Activated CD8-positive, alpha-beta memory T cell treated with anti-CD3 and anti-CD28 coated beads for 4 hours (primary cell): ENCODE measurements at places on chromosomes 7 and 10.

- DNase-seq = no peak
Observed at GRCh38 chr7:15011289-15011688, 108.7 kb upstream of the DGKB start.

GRCh38 chr7:84122582-84123360, 71.8 kb downstream of the SEMA3A start:
- DNase-seq = no peak

GRCh38 chr10:11881477-11882417, 58.6 kb downstream of the PROSER2 start:
- no peak for DNase-seq

- DNase-seq = no peak
Observed at GRCh38 chr7:8391353-8392062, 41.9 kb upstream of the NXPH1 start.

DNA sequence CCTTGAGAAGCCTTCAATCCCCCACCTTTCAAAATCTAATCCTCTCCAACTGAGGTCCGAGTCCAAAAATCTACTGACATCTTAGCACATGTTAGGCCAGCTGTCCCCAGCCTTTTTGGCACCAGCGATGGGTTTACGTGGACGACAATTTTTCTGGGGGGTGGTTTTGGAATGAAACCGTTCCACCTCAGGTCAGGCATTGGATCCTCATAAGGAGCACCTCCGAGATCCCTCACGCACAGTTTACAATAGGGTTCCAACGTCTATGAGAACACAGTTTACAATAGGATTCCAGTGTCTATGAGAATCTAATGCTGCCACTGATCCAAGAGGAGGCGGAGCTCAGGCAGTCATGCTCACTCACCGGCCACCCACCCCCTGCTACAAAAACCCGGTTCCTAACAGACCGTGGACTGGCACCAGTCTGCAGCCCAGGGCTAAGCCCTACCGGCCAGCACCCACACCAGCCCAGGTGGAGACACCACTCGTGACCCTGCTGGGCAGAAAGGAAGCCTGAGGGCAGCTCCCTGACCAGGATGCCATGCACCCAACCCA, 107.6 kb downstream of the DIP2C start:
- DNase-seq = no peak

- no peak for DNase-seq
Observed at GRCh38 chr10:44706745-44707144, 204.4 kb upstream of the TMEM72 start.

DNA sequence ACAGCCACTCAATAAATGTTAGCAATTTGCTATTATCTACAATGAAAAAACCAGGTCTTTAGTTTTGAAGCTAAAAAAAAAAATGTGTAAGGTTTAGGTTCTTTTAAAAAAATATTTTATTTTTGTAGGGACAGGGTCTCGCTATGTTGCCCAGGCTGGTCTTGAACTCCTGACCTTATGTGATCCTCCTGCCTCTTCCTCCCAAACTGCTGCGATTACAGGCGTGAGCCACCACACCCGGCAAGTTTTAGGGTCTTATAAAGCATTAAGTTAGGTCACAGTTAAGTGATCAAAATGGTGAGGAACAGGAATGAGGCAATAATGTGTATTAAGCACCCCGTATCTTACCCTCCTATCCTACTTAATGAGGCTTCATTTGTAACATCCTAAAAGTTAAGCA, 774 bp downstream of the SEM1 start:
- no peak for DNase-seq

DNA sequence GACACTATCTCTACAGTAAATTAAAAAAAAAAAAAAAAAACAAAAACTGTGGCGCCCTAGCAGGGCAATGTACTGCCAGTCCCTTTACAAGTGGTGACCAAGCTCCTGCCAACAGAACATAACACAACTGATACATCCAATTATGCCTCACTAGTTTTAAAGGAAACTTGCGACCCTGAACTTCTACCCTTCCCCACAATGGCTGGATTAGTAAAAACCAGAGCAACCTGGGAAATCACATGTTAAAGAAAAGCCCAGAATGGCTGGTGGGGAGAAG, 16.5 kb downstream of the ATE1 start:
- no peak for DNase-seq

DNA sequence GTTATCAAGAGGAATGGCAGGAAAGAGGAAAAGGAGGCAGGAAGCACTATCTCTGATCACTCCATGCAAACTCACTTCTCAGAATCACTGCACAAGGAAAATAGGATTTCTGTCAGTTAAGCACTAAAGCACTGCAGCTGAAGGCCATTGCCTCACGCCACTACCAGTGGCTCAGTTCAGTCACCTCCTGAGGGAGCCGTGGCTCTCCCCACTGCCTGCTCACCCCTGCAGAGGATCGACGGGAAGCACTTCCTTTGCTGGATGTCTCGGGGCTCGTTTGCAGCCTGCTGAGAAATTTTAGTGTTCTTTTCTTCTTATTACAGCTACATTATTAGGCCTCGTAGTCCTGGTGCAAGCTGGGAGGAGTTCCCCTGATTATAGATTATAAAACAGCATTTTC, 90.1 kb upstream of the ADCY1 start:
- DNase-seq = no peak

GRCh38 chr10:12081879-12082557, 13.3 kb downstream of the DHTKD1 start:
- DNase-seq = no peak

- DNase-seq = no peak
Observed at GRCh38 chr7:112665709-112666108, 124.5 kb downstream of the TMEM168 start.

DNA sequence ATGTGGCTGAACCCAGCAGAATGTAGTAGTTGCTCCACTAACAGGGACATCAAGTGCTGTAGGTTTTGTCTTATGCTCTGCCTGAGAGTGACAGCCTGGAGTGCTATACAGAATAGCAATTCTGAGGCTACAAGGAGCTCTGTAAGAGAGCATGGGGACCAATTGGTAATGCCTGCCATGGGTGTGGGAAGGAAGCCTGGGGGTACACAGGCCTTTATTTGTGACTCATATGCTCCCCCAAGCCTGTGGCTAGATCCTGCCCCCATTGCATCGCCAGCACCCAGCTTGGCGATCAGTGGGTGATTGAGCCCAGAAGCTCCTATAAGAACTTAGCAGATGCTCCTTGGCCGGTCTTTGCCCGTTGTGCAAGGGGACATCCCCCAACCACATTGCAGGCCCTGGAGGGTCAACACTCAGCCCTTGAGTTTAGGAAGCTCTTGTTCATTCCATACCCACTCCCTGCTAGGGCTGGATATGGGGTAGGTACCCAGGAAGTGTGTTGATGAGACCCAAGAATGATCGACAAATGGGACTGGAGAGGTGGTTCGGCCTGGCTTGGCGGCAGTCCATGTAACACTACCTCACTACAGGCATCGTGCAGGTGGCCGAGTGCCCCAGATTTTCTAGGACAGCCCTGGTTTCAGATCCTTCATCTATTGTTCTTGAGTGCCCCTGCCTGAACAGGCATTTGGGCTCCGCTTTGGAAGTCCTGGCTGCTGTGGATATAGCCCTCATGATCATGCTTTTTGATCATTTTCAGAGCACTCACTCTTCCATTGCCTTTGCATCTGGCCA, 37.7 kb downstream of the ZMIZ1 start:
- DNase-seq = no peak

GRCh38 chr10:1432161-1432560, 305.2 kb downstream of the ADARB2 start:
- no peak for DNase-seq

DNA sequence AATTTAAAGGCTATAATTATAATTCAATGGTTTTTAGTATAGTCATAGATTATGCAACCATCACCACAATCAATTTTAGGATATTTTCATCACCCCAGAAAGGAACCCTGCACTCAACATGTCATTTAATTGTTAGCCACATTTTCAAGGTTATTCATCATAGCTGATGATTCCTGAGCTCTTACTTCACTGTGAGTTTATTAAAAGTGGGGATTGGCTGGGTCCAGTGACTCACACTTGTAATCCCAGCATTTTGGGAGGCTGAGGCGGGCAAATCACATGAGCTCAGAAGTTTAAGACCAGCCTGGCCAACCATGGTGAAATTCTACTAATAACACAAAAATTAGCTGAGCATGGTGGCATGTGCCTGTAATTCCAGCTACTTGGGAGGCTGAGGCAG, 787 bp downstream of the CCL26 start:
- no peak for DNase-seq

DNA sequence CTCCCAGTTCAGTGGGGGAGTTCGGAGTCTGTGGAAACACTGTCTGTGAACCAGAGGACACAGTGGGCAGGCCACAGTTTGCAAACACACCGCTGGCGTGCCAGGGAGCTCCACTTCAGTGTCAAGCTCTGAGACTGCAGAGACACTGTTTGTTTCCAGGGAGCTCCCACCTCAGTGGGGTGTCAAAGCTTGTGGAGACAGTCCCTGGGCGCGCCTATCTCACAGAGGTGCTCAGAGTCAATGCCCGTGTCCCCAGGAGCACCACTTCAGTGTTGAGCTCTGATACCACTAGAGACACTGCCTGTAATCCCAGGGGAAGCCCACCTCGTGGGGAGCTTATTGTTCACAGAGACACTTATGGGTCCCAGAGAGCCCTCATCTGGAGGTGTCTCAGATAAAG, 4.3 kb downstream of the MYO1G start:
- DNase-seq = no peak

GRCh38 chr10:132521041-132521465, 16.5 kb upstream of the INPP5A start:
- no peak for DNase-seq

DNA sequence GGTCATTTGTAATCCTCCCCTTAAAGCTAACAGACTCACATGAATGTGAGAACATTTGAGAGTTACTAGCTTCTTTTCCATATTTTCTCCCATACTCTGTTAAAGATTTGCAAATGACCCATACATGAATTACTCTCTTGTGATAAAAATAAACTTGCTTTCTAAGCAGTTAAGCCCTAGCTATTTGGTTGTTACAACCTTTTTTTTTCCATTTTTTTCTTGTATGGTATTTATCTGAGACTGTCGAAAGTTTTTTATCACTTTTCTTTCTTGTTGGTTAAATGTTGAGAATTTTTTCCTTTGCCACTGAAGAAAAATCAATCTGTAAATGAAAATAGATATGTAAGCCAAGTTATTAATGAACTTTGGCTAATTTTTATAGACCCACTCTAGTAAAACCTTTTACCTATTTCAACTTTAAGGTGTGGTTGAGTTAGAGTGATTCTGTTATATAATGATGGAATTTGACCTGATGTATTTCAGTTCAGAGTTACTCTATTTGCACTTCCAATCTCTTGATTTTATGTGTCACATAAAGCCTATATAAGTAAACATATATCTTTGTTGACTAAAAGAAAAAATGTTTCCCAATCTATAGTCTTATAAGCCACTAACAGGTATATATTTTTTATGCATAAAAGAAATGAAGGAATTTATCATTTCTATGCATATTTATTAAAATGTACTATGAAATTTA, 19.0 kb upstream of the TMEM229A start:
- no peak for DNase-seq

GRCh38 chr7:22801912-22802311, 20.7 kb downstream of the TOMM7 start:
- DNase-seq = no peak

DNA sequence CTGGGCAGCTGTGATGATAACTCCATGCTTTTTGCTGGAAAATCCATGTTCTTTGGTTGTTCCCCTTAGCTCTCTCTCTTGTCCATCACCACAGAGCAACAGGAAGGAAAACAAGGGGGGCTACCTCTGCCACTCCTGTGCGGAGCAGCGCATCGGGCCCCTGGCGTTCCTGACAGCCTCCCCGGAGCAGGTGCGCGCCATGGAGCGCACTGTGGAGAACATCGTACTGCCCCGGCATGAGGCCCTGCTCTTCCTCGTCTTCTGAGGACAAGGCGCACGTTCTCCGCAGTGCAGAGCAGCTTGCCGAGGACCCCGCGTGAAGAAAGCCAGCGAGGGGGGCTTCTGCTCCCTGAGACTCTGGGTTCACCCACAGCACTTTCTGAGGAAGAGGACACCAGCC, 40.3 kb downstream of the IL15RA start:
- no peak for DNase-seq

DNA sequence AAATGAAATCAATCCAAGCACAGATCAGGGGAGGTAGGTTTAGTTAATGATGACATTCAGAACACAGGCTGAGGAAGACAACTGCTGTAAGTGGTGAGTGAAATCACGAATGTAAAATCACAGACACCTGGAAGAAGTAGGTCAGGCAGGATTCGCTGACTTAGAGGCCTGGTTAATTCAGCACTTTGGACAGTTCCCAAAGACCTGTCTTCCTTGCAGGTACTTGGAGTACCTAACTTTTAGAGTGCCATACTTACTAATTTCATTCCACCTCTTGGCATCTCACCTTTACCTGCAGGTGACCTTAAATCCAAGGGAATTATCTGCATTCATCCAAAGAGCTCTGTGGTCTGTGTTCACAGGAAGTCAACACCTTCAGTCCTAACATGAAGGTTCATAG, 822.3 kb downstream of the PHTF2 start:
- DNase-seq = no peak

DNA sequence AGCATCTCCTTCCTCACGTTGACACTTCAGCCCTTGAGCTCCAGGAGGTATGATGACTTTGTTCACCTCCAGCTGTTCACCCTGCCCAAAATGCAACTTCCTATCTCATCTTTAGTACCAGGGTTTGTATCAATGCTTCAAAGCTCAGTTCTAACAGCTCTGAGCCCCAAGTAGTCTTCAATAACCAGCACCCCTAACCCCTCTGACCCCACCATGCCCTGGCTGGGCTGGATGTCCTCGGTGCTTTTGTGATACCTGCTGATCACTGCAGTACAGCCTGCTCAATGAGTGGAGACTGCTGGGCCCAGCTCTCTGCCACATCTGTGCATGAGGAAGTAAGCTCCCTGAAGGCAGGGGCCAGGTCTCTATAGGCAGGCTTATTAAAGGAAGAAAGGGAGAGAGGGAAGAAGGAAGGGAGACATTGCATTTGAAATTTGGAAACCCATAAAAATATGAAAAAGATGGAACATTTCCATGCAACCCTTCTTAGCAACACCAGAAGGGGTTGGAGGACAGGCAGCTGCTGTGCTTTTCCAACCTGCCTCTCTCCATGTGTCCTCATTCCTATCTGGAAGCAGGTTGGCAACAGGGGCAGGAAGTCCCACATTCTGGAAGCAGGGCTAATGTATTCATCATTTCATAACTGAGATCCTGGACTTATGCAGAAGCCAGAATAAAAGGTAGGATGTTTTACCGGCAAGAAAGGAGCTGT, 756.1 kb downstream of the GRID1 start:
- DNase-seq = no peak

- no peak for DNase-seq
Observed at GRCh38 chr7:129095258-129095657, 40.3 kb upstream of the TNPO3 start.

GRCh38 chr10:77279207-77279606, 358.4 kb downstream of the KCNMA1 start:
- no peak for DNase-seq

DNA sequence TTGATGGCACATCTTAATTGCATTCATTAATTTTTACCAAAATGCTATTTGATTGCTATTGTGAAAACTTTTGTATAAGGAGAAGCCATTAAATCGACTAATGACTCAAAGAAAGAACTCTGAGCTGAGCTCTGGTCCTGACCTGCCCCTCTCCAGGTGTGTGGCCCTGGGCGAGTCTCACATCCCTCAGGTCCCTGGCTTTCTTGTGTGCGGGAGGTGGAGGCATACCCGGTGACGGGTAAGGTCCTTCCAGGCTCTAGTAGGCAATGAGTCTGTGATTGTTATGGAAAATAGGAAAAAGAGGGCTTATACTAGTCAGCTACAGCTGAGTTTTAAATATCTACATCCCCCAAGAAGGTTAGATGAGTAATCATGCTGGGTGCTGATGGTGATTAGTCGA, 248.1 kb downstream of the GATA3 start:
- DNase-seq = no peak

- no peak for DNase-seq
Observed at GRCh38 chr10:103982639-103983038, 15.7 kb downstream of the SLK start.

- DNase-seq = no peak
Observed at GRCh38 chr7:127935847-127936376, 95.3 kb downstream of the LRRC4 start.
